ENCODE measurements at places on chromosomes 13 and 19.

GRCh38 chr13:93158565-93158964 is 68.0 kb upstream of the GPC6 start:
- DNase-seq: no peak

DNA sequence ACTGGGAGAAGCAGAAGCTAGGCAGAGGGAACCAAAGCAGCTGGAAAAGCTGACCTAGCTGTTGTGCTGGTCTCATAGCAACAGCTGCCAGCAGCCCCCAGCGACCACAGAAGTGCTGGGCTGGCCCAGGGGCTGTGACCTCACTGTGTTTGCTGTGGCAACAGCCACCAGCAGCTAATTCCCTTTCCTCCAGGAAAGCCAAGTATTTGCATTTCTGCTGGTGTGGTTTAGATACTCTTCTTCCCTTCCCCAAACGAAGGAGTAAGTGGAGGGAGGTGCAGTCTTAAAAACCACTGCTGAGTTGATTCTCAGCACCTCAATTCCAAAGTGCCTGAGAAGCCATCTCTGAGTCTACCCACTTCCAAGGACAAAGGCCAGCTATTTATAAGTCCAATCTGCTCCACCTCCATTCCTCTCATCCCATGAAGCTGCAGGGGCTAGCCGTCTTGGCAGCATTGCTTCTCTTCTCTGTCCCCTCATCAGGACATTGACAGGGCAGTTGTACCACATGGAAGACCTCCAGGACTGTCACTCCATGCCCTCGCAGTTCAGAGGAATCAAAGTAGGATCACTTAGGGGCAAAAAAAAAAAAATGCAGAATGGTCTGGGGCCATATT is 11.5 kb upstream of the CCDC97 start:
- DNase-seq: no peak

DNA sequence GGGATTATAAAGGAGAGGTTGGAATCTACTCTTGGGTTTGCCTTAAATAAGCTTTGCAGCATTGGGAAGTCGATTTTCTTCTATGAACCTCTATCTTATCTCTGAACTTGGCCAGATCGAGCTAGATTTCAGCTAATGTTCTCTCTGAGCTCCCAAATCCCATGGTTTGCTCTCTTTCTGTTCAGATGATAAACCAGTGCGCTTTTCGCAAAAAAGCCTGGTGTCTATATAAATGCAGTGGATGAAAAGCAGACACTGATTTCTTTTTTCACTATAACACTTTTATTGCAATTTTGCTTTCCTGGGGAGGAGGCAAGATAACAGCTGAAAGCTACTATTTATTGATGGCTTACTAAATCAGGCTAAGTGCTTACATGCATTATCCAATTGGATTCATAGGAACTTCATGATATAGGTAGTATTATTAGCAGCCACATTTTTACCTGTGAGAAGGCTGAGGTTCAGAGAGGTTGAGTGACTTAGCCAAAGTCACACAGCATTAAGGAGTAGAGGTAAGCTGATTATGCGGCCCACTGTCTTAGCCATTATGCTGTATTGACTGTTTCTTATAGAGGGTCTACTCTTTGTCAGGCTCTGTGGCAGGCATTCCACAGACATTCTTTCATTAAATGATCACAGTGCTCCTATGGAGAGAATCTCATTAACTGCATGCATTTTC is 58.9 kb downstream of the RFC3 start:
- no peak for DNase-seq

DNA sequence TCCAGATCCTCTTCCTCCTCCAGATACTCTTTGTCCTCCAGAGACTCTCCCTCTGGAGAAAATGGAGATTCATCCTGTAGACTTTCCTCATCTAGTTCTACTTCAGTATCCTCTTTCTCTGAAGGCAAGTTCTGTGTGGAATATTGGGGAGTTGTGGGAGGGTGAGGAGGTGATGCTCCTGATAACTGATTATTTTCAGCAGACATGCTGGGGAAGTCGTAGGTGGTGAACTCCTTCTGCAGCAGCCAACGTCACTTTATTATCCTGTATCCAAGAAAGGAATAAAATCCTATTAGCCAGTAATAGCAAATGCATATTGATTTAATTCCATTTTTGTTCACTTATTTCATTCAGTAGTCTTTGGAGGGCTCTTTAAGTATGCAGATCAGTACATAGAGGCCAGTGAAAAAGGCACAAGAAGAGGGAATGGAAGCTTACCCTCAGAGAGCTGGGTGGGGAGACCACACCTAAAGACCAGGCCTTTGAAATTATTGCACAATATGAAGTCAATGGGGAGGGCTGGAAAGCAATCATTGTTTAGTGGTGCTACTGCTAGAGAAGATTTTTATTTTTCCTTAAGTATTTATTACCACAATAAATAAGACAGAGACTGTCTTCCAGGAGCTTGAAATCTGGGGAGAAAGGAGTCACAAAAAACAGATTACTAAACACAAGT is 18.6 kb downstream of the ERICH6B start:
- no peak for DNase-seq

GRCh38 chr19:47608969-47609905 is at the start of gene BICRA:
TSS of gene BICRA (plus strand) at chr19:47609134. CDS start at chr19:47673575, 64,441 bp downstream.
- peak; percentile 58 for DNase-seq

DNA sequence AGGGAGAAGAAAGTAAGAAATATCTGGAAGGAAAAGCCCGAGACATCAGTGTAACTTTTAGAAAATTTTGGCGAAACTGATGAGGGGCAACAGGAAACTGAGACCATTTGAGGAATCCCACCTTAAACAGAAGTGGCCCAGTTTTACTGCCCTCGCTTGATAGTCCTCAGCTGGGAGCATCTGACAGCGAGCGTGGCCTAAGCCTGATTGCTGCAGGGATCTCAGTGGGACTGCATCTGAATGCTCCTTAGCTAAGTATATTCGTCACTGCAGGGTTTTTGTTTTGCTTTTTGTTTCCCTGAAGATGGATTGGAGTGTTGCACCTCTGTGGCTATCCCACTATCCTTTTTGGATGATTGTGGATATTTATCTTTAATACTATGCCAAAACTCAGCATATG is 262.7 kb upstream of the KLHL1 start:
- no peak for DNase-seq

- no peak for DNase-seq
Observed at GRCh38 chr13:113322043-113322461, 25.0 kb downstream of the LAMP1 start.

GRCh38 chr19:17327654-17328516 is 6.8 kb downstream of the ANO8 start:
- no peak for DNase-seq

DNA sequence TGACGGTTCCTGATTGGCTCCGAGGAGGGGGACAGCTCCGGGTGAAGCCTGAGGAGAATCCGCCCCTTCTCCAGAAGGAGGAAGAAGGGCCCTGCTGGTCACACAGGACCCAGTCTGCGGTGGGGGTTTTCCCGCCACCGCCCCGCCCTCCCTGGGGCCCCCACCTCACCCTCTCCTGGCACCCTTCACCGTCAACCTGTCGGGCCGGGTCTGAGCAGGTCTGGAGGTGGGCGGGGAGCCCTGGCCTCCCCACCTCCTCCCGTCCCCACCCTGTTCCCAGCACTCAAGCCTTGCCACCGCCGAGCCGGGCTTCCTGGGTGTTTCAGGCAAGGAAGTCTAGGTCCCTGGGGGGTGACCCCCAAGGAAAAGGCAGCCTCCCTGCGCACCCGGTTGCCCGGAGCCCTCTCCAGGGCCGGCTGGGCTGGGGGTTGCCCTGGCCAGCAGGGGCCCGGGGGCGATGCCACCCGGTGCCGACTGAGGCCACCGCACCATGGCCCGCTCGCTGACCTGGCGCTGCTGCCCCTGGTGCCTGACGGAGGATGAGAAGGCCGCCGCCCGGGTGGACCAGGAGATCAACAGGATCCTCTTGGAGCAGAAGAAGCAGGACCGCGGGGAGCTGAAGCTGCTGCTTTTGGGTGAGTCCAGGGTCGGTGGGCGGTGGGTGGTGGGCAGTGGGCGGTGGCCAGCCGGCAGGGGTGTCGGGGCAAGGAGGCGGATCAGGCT is at the start of gene GNA15:
TSS of gene GNA15 (plus strand) at position 73 of the 723 bp plus-strand sequence. CDS start at position 491, 418 bp downstream.
- peak; percentile 16 for DNase-seq
